Activated naive CD4-positive, alpha-beta T cell treated with anti-CD3 and anti-CD28 coated beads for 36 hours (primary cell): ENCODE measurements at places on chromosomes 1 and 21. TPM values are rescaled to one million over a fixed set of nuclear protein-coding genes. Genes with fewer than 3 reads are reported as not detected.

DNA sequence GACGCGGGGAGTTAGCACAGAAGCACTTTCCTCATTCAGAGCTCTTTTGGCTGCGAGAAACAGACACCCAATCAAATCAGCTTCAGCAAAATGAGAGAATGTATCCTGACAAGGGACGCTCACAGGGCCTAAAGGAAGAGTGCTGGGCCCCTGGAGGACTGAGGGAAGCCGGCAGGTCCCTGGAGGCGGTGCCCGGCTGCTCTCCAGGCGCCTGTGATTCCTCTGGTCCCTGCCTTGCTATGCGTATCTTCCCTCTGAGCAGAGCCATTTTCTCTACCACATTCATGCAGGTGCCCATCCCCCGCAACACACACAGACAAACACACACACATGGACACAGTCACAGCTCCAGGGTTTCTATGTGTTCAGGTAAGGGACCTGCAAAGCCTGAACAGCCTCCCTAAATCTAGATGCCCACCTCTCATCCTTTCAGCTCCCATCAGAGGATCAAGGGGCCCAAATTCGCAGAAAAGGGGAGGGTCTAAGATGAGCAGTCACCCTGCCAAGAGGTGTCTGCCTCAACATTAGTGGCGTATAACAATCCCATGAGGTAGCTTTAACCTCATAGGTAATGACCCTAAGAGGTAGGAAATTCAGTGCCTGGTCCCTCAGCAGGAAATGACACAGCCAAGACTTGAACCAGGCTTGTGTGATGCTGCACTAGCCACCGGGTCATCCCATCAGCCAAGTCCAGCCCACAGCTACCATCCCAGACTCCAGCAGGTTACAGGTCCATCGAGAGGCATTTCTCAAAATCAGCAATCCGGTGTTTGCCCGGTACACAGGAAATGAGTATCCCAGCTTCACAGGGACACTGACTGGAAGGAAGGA is 29.0 kb downstream of the PTAFR start:
- no peak for DNase-seq
- H3K27ac ChIP-seq, result no peak overlapping the region
- no peaks in the 10 kb centered on the region for H3K36me3 ChIP-seq
- peaks cover under 1% of the 10 kb centered on the region for H3K27me3 ChIP-seq
- H3K4me1 ChIP-seq, result peaks cover 16% of the 10 kb centered on the region

GRCh38 chr1:94329986-94330385 is 88.2 kb upstream of the ABCD3 start:
- peaks cover 31% of the 10 kb centered on the region for H3K27me3 ChIP-seq
- H3K36me3 ChIP-seq, result no peaks in the 10 kb centered on the region
- no peak overlapping the region for H3K4me3 ChIP-seq
- no peak for DNase-seq
- peaks cover 3% of the 10 kb centered on the region for H3K4me1 ChIP-seq

GRCh38 chr1:152878042-152878441 is at the start of gene SMCP:
Gene SMCP (plus strand): TSS chr1:152878322. CDS start chr1:152884423, 6,101 bp downstream.
- no peak within 1 kb of the TSS for H3K4me3 ChIP-seq
- H3K4me1 ChIP-seq, result no peaks in the 10 kb centered on the region
- H3K27ac ChIP-seq, result no peak within 1 kb of the TSS
- peak; percentile 49 for DNase-seq
- H3K36me3 ChIP-seq, result no peaks in the 10 kb centered on the region
- H3K27me3 ChIP-seq, result peaks cover 11% of the 10 kb centered on the region

Gene TCHH
- total RNA-seq, result not detected

Gene SLFNL1
- total RNA-seq, result 0.10 TPM
